Kidney epithelial cell (primary cell): ENCODE measurements at places on chromosomes 12 and 14.

DNA sequence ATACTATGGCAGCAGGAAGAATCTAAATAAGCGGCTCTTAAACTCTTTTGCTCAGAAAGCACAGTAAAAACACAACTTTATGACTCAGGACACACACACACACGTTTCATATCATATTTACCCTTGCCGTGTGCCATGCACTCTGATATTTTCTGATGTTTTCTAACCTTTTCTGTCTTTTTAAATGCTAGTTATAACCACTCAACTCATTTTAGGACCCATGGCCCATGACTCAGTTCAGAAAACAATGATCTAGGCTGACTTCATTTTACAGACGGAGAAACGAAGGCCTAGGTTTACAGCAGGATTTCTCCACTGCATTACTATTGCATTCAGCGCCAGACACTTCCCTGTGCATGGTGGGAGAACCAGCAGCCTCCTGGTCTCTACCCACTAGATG is 9.1 kb downstream of the VWF start:
- DNase-seq, result no peak

GRCh38 chr14:35877276-35877675 is 51.1 kb downstream of the BRMS1L start:
- DNase-seq, result no peak

DNA sequence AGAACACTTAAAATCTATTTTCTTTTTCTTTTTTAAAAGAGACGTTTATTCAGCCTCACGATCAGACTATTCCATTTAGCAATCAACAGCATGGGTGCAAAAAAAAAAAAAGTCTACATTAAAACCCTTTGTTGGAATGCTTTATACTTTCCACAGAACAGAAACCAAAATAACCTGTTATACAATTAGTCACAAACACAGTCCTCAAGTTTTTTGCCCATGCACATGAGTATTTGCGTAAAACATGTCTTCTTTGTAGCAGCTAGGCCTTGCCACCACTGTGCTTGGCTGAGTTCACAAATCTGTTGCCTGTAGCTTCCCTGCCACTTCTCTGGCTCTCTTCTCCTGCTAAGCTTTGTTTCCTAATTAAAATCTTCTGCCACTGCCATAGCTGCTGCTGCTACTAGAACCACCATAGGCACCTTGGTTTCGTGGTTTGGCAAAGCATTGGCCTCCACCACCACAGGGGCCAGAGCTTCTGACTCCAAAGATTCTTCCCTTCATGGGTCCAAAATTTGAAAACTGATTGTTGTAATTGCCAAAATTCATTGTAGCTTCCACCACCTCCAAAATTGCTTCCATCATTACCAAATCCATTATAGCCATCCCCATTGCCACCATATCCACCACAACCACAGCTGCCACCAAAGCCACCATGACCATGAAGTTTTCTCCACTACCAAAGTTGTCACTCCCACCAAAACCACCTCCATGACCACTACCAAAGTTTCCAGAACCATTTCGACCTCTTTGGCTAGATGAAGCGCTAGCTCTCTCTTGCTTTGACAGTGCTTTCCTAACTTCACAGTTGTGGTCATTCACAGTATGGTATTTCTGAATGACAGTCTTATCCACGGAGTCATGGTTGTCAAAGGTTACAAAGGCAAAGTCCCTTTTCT is 38.1 kb downstream of the KLRG1 start:
- DNase-seq, result no peak

DNA sequence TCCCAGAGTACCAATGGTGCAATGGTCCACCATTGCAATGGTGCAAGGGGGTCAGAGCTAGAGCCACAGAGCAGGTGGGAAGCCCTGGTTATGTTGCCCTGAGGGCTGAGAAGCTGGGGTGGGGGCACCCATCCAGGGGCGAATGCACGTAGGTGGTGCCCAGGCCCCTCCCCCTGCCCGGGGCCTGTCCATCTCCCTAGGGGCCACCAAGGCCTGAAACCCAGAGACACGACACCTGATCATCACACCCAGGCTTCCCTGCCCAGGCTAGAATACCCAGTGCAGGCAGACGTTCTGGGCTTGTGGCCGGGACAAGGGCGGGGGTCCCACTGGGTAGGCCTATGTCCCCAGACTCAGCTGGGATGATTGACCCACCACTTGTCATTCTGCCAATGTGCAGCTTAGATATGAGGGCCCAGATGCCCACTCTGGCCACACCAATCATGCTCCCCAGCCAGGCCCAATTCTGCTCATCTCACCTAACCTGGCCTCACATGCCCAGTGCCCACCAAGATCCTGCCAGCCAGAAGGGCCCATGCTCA is 83.2 kb downstream of the ALG10 start:
- no peak for DNase-seq
